ENCODE measurements at places on chromosomes 4 and X.
A peak's percentile ranks its signal among the peaks of the same experiment; 100 is the strongest.

DNA sequence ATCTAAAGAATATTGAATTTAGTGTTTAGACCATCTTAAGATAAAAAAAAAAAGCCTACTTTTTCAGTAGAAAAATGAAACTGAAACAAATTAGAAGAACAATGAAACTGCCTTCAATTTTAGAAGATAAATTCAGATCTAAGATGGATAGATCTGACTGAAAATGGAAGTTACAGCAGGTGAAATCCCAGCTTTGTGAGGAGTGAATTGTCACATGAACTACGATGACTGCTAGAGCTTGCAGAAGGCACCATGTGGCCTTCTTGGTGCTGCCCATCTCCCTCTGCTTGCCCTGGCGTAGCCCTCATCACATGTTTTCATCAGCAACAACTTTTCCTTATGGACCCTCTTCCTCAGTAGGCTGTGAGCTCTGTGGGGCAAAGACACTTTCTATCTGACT, 51.4 kb upstream of the EMCN start:
- no peak for DNase-seq

DNA sequence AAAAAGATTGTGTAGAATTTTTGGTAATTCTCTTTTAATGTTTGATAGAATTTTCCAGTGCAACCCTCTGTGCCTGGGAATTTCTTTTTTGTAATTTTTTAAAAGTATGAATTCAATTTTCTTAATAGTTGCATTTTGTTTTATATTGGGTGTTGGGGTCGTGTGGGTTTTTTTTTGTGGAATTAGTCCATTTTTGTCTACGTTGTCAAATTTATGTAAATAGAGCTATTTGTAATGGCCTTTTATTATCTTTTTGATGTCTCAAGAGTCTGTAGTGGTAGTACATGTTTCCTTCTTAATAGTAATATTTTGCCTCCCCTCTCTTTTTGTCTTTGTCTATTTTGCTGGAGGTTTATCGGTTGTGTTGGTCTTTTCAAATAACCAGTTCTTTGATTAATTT, 64.4 kb downstream of the F11 start:
- DNase-seq, result no peak

- no peak for DNase-seq
Observed at GRCh38 chr4:123867910-123868587, 471.5 kb downstream of the SPRY1 start.

- no peak for DNase-seq
Observed at GRCh38 chr4:22339491-22339890, 176.4 kb downstream of the ADGRA3 start.

- DNase-seq, result no peak
Observed at GRCh38 chr4:2617955-2618354, 81.5 kb downstream of the FAM193A start.

DNA sequence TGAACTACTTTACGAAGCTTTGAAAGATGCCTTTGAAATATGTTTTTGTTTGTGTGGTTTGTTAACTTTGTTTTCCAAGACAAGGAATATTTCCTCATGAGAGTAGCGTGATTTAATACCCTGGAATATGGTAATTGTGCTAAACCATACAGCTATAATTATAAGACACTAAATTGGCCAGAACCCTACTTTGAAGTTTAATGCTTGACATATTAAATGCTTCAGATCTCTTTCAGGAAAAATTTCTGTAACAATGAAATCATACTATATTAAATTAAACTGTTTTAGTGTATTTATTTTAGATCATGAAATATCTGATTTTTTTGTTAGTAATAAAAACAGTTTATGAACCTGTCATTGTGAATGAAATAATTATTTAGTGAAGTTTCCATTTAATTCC, 63.5 kb downstream of the DCLK2 start:
- no peak for DNase-seq

GRCh38 chrX:102684772-102685520, 27.3 kb upstream of the GPRASP2 start:
- DNase-seq, result no peak

- no peak for DNase-seq
Observed at GRCh38 chrX:9378980-9379696, 85.7 kb upstream of the TBL1X start.

GRCh38 chr4:78885598-78885997, 53.6 kb downstream of the PAQR3 start:
- DNase-seq, result no peak

- peak; percentile 71 for DNase-seq
Observed at GRCh38 chrX:21374163-21374993, at the start of gene CNKSR2. CNKSR2 (plus strand) TSS chrX:21374418; CDS start chrX:21374898, 480 bp downstream.

DNA sequence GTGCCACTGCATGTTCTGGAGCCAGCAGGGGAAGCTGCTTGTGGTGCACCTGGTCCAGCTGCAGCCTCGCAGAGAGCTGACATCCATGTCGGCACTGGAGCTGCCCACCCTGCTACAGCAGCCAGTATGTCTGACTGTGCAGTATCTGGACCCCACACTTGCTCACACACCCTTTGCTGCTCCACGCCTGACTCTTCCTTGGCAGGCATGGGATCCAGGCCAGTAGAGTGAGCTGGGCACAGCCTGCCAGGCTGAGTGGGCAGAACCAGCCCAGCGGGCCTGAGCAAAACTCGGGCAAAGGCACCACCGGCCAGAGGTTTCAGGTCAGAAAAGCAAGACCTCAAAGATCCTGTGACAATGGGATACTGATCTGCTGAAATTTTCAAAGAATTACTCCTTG, 690.1 kb downstream of the STPG2 start:
- DNase-seq, result no peak

- DNase-seq, result no peak
Observed at GRCh38 chr4:2256781-2257191, 5.1 kb downstream of the MXD4 start.
